ENCODE measurements at places on chromosomes 2 and 18.

GRCh38 chr2:30684516-30684915 lies 122.7 kb downstream of the CAPN13 start:
- peak; percentile 58 for DNase-seq

DNA sequence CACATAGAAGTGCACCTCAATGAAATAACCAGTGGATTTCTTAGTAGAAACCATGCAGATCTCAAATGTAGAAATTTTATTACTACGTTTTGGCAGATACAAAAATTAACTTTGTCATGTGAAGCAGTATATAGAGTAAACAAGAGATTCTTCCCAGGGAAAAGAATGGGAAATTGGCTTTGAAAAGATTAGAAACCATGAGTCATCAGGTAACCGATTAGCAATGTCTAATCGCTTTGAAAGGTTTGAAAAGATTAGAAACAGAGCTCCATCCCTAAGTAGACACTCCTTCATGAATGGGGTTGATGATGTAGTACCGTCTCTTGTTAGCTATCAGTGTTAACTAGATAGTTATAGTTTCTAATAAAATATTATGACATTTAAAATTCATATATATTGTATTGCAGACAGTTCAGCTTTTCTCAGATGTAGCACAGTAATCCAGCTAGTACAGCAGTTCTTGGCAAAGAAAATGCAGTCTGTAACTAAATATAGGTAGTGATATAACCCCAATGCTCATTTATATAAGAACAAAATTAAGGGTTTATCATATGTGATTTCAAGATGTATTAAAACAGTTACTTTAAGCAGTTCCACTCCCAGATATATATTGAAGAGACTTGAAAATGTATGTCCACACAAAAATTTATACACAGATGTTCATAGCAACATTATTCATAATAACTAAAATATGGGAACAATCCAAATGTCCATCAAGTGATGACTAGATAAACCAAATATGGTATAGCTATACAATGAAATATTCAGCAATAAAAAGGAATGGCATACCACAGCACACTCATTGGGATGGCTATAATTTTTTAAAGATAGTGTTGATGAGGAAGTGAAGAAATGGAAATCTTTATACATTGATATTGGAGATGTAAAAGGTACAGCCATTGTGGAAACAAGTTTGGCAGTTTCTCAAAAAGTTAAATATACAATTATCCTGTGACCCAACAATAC lies 113.9 kb downstream of the PTPN4 start:
- no peak for DNase-seq

DNA sequence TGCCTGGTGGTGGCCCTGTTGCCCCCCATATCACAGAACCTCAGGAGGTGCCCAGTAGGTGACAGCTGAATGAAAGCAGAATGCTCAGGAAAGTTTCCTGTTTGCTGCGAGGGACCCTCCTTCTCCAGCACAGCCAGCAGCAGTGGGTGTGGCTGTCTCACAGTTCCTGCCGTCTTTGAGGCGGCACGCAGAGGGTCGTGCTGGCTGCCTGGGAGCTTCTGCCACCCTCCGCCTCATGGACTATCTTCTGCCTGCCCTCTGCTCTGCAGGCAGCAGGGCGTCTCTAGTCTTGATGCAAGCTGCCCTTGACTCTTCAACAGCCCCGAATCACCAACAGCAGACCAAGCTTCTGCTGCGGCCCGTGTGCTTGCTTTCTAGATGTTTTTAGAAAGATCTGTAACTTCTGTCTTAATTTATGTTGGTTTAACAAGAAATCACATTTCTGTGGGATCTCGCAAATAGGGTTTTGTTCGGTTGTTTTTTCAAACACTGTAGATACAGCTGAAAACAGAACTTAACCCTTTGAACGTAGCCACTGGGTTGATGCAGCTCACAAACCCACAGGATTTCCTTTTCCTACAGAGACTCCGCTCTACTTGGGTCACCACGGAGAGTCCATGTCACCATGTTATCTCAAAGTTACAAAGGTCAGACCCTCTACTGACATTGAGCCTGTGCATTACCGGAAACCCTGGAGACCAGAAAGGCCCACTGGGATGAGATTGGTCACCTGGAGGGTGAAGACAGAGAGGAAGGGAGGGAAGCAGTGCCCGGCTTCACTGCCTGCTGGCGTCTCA lies 144.9 kb downstream of the ACOXL start:
- DNase-seq: no peak

DNA sequence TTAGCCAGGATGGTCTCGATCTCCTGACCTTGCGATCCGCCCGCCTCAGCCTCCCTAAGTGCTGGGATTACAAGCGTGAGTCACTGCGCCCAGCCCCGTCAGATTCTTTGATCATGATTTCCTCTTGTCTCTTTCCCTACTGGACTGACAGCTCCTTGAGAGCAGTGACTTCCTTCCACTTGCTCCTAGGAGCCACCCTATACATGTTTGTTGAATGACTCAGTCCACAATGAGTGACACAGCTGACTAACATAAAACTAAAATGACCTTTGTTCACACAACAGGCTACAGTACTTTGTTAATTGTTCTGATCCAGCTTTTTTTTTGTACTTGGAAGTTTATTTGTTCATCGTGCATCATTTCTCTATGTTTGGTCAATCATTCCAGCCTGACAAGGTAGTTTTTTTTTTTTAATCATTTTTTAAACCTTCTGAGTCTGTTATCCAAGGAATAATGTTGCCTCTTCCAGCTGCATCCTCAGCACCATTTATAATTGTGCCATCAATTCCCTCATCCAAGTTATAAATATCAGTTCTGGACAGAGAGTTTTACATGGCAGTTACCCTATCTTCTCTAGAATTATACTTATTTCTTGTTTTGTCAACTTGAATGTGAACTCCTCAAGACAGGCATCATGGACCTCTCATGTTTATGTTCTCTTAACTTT lies 42.9 kb upstream of the TUBA3E start:
- DNase-seq: no peak

GRCh38 chr18:48308755-48309575 lies 100.2 kb downstream of the ZBTB7C start:
- no peak for DNase-seq

DNA sequence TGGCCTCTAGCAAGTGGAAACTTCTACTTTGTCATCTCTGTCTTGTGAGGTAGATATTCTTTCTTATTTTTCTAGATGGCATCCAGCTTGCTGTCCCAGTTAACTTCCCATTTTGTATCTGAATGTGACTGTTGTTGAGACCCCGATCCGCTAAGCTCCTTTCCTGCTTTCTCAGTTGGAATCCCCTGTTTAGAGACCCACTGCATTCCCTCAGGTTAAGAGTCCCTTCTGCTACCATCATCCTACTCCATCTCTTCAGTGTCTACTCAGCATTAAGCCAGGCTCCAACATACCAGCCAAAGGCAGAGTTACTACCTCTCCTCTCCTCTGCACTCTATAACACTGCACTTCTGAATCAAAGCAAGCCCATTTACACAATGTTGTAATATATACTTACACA lies 1300.4 kb upstream of the CHAC2 start:
- DNase-seq: peak; percentile 3

DNA sequence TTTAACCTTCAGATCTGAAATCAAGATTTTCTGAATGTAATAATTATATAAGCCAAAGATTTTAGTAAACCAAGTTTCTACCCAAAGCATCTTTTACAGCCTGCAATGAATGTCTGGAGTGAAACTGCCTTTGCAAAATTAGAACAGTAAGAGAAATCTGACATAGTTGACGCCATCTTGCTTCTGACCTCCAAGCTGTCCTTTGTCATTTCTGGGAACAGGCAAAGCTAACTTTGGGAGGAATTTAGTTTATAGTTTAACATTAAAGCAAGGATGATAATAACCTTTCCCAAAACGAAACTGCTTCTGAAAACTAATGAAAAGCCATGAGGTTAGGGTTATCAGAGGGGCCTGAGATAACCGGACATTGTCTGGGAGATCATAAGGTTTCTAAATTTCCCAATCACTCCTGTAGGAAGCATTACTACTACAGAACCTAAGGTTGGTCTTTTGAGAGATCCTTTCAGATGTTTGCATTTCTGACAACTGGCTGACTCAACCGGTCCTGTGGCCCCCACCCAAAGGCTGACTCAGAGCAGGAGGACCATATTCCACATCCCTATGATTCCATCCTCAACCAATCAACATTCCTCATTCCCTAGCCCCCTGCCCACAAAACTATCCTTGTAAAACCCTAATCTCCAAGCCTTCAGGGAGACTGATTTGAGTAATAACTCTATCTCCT lies 124.5 kb downstream of the TMEM131 start:
- no peak for DNase-seq

DNA sequence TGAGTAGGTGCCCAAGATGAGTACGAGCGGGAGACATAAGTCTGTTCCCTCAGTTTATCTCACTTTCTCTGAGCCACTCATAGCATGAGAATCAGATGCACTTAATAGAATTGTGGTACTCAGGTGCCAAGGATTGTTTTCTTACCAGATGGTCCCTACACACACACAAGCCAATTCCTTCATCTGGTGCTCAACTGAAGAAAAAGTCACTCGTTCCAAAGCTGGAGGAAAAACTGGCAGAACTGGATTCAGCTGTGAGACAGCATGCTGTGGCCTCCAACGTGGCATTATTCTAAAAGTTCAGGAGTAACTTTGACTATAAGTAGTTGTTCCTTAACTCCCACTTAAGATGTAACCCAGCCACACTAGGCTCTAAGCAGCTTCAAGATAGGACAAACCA lies 33.4 kb upstream of the ABCA12 start:
- DNase-seq: no peak

GRCh38 chr18:48126240-48126639 lies 195.8 kb upstream of the SMAD2 start:
- no peak for DNase-seq

- DNase-seq: peak; percentile 38
These were observed 15.2 kb downstream of the OTOF start for GRCh38 chr2:26462511-26463243.

- DNase-seq: no peak
These were observed 291.4 kb downstream of the THSD7B start for GRCh38 chr2:137056704-137057103.

Data from muscle of leg (tissue), 16 donors.